ENCODE measurements at places on chromosomes 1 and 21.

- DNase-seq: no peak
Measured at GRCh38 chr1:94456736-94457135, 38.5 kb downstream of the ABCD3 start.

GRCh38 chr1:54666333-54666732 lies 24.7 kb downstream of the MROH7 start:
- no peak for DNase-seq

DNA sequence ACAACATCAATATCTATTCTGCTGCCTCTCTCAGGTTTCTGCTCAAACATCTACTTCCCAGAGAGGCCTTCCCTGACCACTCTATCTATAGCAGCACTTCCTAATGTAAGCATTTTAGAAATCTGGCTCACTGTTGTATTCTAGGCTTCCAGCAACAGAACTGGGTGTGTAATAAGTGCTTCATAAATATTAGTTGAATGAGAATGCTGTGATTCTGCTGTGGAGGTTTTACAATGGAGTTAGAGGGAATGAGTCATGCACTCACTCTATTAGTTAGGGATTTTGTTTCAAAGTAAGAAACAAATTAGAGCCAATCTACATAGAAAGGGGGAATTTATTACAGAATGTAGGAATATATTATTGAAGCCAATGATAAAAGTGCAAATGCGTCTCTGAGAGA lies 38.6 kb upstream of the SLC35F3 start:
- no peak for DNase-seq

- DNase-seq: peak; percentile 21
Measured at GRCh38 chr1:107057197-107058133, 991 bp downstream of the PRMT6 start.
